ENCODE measurements at places on chromosomes 5 and 9.

DNA sequence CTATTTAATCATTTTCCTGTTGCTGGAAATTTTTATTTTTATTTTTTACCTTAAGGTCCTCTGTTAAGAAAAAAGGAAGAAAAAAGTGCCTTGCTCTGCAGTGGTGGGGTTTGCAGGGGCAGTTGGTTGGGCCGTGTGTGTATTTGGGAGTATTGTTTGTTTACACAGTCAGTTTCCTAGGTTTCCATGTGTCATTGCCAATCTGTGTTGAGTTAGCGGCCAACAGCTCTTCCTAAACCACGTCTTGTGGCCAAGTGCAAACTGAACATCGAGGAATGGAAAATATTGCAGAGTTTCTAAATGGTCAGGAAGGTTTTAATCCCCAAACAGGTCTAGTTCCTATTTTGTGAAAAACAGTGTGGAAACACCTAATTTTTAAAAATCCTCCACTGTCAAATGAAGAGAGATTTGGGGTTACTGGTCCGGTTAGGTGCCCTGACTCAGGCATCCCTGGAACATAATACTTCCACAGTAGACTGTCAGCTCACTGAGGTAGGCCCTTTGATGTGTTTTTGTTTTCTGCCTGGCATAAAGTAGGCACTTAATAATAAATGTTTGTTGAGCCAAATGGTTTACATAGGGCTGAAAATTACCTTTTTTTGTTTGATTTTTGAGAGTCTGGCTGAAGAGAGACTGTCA, 37.0 kb downstream of the MAMDC2 start:
- peak; percentile 14 for DNase-seq

DNA sequence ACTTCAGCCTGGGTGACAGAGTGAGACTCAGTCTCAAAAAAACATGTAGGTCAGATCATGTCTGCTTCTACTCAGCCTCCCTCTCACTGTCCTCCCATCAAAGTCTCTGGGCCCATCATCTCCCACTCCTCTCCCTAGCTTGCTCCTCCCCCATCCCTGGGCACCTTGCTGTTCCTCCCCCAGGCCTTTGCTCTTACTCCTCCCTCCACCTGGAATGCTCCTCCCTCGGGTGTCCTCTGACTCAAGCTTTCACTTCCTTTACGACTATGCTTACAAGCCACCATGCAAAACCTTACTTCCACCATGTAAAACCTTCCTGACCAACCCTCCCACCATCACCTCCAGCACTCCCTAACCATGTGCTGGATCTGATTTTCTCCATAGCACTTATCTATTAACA, 51.5 kb downstream of the MTMR12 start:
- DNase-seq, result no peak

DNA sequence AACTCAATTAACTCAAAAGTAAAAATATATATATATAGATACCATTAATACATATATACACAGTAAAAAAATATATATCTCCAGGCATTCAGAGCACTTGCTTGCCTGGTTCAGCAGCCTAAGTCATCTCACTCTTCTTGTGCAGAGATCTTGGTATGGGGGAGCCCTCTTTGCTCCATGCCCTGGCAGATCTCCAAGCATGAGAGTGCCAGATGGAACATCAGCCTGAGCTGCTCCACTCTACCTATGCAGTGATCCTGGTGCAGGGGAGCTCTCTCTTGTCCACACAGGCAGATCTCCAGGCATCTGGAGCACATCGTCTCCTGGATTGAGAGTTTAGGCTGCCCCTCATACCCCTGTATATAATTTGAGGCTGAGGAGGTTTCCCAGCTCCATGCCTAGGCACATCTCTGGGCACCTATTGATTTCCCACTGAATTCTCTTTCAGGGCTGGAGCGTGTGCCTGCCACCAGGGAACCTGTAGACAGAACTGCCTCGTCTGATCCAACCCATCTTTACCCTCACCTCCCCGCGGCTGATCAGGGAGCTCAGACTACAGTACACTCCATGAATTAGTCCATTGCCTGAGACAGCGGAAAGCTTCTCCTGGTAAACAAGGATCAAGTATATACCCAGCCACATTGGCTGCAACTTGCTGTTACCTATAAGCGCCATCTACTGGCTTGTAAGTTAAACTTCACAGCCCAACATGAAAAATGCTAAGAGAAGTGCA, 342.4 kb upstream of the GRIA1 start:
- peak; percentile 17 for DNase-seq

- peak; percentile 48 for DNase-seq
Measured at GRCh38 chr9:5442400-5443011, 4.8 kb upstream of the PLGRKT start.

DNA sequence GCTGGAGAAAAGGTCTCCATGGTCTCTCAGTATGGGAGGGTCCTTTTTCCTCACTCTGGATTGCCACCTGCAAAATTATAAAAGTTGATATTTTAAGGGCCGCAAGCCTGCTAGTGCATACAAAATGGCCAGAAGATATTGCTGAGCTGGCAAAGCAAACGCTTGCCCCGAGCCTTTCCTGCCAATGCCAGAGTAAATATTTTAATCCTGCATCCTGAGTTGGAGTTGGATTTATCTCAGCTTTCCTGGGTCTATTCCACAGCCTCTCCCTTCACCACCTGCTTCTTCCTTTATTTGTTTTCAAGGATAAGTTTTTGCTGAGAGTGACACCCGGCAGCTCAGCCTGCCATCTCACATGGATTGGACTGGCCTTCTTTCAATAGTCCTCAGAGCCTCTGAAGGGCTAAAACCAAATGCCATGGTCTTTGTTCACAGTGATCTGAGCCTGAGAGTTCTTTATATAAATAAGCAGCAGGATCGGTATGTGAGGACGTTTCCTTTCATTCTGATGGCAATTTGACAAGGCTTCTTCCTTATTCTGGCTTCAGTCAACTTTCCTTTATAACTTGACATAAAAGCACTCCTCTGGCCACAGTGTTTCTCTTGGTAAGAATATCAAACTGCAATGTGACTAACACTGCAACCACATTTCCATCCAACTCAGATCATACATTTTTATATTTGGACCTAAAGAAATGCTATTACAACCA, 170.1 kb downstream of the ADAMTS12 start:
- no peak for DNase-seq

- DNase-seq, result peak; percentile 16
Measured at GRCh38 chr5:91293131-91293530, 90.0 kb downstream of the ARRDC3 start.

- DNase-seq, result no peak
Measured at GRCh38 chr9:90808890-90809685, 7.5 kb downstream of the SYK start.

GRCh38 chr5:133635051-133635450, 22.7 kb upstream of the FSTL4 start:
- DNase-seq, result no peak

GRCh38 chr9:131976157-131977108, 103.2 kb downstream of the MED27 start:
- no peak for DNase-seq

- DNase-seq, result no peak
Measured at GRCh38 chr9:123629531-123629930, 273.5 kb downstream of the CRB2 start.

DNA sequence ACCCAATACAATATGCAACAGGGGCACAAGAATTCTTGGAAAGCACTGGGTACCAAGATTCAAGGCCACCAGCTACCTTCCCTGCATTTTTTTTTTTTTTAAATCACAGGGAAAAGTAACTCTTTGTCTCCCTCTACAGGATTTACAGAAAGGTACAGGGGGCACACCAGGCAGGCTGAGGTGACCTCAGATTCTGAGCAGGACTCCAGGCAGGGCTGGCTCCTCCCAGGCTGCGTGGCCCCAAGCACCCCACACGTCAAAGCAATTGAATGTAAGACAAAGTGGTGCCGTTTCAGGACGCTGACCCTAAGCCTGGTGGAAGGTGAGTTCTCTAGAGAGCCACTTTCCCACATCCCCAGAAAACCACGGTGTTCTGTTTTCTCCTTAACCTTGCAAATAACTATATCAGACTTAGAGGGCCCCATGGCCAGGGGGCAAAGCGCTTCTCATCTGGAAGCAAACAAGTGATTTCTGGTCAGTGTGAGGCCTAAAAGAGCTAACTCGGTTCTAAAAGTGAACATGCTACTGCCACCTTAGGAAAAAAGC, 222.6 kb downstream of the ROR2 start:
- DNase-seq, result peak; percentile 86

DNA sequence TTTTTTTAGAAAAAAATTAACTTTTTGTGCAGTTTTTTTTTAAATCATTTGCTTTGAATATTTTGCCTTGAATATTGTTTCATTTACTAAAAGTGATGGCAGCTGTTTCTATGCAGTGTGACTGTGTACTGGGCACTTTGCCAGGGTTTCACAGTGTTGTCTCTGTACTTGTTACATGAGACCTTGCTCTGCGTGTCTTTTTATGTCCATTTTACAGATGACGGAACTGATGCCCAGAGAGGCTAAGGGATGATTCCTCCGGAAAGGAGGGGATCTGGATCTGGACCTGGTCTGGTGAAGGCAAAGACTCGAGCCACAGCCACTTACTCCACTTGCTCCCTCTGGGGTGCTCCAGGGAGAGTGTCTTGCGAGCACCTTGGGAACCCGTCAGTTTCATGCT, 124.8 kb upstream of the PTCH1 start:
- DNase-seq, result no peak

DNA sequence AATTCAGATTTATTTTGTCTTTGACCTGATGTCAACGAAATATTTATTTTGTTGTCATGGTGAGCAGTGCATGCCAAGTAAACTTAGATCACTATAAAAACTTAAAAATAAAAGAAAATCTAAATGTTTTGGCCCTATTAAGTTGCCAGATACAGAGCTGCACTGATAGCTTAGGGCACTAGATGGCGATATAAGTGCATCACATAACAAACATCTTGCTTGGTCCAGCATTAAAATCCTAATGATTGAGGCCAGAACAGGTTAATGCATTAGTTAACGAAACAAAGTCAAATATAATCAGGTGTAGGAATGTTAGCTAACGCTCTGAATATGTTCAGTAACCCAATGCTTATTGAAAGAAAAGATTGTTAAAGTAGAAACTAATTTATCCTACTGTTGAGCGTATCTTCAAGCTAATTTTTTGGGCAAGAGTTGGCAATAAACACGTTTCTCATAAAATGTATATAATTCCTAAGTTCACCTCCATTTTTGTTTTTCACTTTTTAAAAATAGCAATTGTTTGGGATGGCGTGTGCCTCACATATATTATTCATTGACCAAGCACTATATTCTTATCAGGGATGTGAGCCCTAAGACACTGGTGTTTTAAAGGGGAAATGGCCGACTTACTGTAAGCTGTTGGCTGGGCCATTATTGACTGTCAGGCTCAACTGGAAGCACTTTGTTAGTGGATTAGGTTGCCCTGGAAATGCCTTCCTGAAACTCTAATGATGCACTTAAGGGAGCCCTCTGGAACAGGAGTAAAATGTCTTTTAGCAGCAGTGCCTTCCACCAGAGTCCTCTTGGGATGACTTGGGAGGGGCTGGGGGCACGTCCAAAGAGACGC, 33.3 kb downstream of the KCTD16 start:
- peak; percentile 52 for DNase-seq

GRCh38 chr5:151126199-151126645, 31.4 kb downstream of the ANXA6 start:
- peak; percentile 80 for DNase-seq

DNA sequence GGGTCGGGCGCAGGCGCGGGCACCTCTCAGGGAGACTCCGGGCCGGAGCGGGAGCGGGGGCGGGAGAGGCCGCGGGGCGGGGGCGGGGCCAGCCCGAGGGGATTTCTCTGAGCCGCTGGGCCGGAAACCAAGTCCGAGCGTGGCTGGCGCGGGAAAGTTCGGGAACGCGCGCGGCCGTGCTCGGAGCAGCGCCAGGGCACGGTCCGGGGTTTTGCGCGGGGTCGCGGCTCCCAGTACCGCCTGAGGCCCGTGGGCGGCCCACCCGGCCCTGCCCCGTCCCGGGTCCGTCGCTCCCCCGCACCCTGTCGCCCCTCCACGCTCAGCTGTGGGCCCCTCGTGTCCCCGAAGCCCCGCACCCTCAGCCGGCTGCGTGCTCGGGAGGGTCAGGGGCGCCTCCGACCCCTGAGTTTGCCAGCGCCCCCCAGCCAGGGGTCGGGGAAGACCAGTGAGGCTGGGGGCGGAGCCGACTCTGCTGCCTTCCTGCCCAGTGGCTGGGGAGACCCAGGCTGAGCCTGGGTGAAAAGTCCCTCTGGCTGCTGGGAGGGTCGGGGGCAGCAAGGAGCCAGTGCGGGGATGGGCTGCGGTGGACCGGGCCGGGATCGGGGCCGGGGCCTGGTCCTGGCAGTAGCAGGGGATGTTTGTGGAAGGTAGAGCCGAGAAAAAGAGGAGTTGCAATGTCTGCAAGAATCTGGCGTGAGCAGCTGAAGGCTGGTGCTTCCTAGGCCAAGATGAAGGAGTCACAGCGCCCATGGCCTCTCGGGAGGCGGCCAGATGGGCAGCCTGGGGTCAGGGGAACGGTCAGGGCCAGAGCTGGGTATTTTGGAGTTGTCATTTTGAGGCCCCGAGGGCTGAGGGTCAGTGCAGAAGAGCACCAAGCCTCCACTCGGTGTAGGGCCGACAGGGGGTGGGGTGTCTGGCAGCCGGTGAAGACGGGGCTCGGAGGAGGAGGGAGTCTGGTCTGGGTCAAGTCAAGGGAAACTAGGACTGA, 588 bp downstream of the TRAF2 start:
- peak; percentile 90 for DNase-seq

DNA sequence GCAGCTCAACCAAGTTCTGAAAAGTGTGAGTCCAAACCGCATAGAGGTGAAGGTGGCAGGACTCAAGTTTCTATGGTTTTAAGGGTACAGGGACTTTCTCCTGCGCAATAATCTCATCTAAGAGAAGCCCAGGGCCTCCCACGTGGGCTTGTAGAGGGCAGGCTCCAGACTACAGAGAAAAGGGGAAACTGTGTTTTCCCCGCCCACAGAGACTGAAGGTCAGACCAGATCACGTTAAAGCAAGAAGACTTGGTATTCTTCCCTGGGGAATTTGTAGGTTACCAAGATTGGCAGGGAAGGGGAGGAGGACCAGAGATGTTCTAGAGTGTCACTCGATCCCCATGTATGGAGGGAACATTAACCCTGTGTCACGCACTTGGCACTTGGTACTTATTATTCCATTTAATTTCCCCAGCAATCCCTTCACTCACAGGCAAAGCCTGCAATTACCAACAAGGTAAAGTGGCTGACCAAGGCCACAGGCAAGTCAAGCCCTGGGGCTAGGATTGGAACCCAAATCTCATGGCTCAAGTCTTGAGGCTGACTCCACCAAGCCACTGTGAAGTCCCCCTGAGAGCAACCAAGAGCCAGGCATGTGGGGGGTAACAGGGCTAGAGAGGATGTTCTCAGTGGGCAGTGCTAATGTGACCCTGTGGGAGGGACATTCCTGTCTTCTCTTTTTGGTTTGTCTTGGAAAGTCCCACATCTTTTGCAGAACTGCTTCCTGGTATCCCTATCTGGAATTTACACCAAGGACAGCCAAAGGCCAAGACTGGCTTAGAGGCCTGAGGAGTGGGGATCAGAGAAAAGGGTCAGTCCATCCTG, 18.3 kb upstream of the NEK6 start:
- DNase-seq, result no peak

- DNase-seq, result no peak
Measured at GRCh38 chr9:120914396-120914795, 12.2 kb downstream of the TRAF1 start.
